ENCODE measurements at places on chromosomes 2 and 18.

DNA sequence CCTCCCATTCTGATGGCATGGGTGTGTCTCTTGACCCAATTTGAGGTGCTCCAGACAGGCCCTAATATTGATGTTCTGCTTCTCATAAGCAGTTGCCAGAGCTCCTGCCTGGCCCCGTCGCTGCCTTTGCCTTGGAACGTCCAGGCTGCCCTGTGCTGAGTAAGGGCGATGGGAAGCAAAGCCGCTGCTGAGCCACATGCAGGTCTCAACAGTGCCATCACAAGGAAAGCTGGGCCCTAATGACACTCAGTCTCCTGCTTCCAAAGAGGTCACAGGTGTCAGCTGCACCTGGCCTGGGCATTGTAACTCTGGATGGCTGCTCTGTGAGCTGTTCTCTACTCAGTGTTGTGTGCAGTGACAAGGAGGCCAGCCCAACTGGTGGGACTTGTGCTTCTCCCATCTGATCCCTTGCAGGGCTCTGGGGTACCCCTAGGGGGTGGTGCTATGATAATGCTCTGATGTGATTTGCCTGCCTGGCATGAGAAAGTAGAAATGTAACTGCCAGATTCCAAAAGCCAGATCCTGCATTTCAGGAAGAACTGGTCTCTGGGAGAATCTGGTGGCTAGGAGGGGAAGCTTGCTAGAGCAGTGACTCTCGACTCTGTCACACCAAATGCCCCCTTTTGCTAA, 8.7 kb downstream of the TTC39C start:
- no peak for DNase-seq

- DNase-seq = no peak
Measured at GRCh38 chr2:214104219-214104618, 306.6 kb upstream of the VWC2L start.

DNA sequence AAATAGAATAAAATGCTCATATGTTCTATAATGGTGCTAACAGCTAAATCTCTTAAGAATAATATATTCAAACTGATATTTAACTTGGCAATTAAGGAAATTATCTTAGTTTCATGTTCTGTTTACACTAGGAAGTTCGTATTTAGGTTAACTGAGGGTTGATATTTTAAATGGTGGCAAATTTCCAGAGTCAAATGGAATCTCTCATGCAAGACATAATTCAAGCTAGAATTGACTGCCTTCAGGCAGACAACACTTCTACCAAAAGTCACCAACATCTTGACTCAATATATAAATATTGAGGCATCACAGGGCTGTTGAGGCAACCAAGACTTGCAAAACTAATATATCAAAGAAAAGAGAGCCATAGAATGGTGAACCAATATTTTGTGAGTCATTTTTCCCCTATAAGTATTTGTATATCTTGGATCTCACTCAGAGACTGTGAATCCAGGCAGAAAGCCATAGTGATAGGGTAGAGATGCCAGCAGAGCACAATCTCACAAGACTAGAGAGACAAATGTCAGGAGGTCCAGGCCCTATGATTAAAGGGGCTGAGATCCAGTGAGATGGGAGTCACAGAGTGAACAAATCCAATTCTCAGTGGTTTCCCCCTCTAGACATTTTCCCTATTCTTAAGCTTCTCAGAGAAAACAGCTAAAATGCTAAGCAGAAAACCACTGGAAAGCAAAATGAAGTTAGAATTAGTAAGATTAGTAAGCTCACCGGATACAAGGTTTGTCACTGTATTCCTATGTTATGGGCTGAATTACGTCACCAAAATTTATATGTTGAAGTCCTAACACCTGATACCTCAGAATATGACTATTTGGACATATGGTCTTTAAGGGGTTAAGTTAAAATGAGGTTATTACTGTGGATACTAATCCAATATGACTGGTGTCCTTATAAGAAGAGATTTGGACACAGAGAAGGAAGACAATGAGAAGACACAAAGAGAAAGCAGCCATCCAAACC, 358.2 kb upstream of the UBE2E3 start:
- DNase-seq = no peak

- DNase-seq = no peak
Measured at GRCh38 chr2:186702501-186702900, 8.6 kb downstream of the FAM171B start.

- DNase-seq = no peak
Measured at GRCh38 chr2:165889158-165889557, 64.4 kb downstream of the TTC21B start.

DNA sequence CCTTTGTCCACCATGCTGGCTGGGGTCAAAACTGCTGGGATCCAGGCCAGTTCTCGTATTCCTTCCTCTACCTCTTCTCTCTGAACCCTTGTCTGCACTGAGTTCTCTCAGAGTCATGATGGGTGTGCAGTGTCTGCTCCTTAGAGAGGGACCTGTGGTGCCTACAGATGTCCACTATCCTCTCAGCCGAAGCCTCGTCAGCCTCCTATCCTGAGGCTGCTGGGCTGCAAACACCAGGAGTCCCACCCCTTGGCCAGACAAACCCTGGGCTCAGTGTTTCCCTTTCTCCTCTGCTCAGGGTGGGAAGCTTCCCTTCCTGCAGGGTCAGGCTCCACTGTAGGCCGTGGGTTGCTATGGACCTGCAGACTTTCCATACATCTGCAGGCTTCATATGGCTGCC, 2.3 kb downstream of the INPP5D start:
- DNase-seq = no peak

DNA sequence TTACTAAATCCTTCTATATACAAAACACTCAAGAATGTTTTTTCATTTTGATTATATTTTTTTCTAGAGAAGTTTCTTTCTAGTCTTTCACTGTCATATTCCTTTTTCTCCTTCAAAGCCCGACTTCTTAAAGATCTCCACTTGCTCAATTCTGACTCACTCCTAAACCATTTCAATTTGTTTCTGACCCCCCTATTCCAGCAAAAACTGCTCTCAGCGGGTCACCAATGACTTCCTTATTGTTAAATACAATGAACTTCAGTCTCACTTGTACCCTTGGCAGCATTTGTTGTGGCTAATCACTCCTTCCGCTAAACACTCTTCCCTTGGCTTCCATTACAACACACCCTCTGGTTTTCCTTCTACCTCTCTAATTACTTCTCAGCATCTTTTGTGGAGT, 111.1 kb upstream of the RBBP8 start:
- DNase-seq = no peak

GRCh38 chr2:1605102-1606045, 138.9 kb downstream of the PXDN start:
- DNase-seq = no peak

DNA sequence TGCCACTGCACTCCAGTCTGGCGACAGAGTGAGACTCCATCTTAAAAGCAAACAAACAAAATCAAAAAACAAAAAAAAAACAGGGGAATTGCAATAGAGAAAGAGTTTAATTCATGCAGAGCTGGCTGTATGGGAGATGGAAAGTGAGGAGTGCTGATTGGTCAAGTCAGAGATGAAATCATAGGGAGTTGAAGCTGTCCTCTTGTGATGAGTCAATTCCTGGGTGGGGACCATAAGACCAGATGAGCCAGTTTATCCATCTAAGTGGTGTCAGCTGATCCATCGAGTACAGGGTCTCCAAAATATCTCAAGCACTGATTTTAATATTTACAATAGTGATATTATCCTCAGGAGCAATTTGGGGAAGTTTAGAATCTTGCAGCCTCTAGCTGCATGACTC, 45.3 kb downstream of the FRZB start:
- DNase-seq = no peak

DNA sequence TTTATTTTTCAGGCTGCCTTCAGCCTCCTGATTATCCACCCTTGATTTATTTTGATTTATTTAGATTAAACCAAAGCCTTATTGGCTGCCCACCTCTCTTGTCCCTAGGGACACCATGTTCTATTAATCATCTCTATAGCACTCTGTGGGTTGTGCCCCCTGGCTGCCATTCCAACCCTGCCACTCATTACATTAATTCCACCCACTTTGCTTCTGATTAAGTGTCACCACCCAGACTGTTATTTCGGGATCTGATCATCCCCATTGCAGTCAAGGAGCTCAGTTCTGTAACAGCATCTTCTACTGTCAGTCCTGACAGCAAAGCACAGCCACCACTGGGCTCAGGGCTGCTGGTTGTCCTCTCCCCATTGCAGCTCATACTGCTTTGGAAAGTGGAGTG, 175.1 kb upstream of the DDX18 start:
- DNase-seq = no peak

DNA sequence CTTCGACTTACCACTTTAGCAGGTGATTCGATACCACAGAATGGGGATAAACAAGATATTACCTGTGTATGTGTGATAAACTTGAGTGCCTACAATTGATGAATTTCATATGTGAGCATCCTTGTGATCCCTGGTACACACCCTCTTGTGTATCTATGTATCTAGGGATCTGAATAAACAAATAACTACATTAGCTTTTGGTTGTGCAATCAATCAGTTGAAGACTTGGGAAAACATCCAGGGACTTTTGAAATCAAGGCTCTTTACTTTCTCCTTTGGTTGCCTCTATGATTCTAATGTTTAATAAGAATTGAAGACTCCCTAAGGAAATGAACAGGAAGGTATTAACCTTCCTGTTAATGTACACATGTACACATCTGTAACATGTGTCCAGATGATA, 97.3 kb upstream of the DCC start:
- DNase-seq = no peak

- no peak for DNase-seq
Measured at GRCh38 chr2:180578441-180578840, 402.0 kb upstream of the UBE2E3 start.

GRCh38 chr2:40325116-40325515, 126.8 kb downstream of the SLC8A1 start:
- DNase-seq = no peak

GRCh38 chr2:236786751-236787150, 217.1 kb downstream of the ACKR3 start:
- no peak for DNase-seq

- DNase-seq = no peak
Measured at GRCh38 chr18:75010278-75010677, 198.7 kb downstream of the PTGR3 start.
